Prostate gland (tissue), 2 donors: ENCODE measurements at places on chromosomes 4 and X. TPM values are rescaled to one million over a fixed set of nuclear protein-coding genes. Genes with fewer than 3 reads are reported as not detected.

The ATG4A gene
- 7.0 TPM for total RNA-seq

The SSX4 gene
- total RNA-seq, result not detected

The SLC25A31 gene
- total RNA-seq, result not detected

The MAGEA11 gene
- 5.6 TPM for total RNA-seq

The MAGEA2 gene
- total RNA-seq, result not detected

The FHIP1A gene
- total RNA-seq, result 20.2 TPM

The RPA4 gene
- 0.82 TPM for total RNA-seq

The TCEAL9 gene
- 88.2 TPM for total RNA-seq

The SSX2 gene
- 12.4 TPM for total RNA-seq

The REELD1 gene
- 1.1 TPM for total RNA-seq

DNA sequence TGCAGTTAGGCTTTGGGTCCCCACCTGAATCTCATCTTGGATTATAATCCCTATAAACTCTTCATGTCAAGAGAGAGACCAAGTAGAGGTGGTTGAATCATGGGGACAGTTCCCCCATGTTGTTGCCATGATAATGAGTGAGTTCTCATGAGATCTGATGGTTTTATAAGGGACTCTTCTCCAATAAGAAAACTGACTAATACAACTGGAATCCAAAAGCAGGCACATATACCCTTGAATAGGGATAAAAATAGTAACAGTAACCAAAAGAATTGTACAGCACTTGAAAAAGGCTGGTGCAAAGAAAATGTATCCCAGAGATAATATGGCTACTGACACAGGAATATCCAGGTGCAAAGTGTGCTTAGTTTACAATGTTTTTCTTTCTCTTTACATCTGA, 351.5 kb upstream of the MAD2L1 start:
- no peaks in the 10 kb centered on the region for H3K36me3 ChIP-seq
- DNase-seq, result no peak
- H3K27me3 ChIP-seq, result no peaks in the 10 kb centered on the region

GRCh38 chr4:137861682-137862081, 329.4 kb upstream of the PCDH18 start:
- no peaks in the 10 kb centered on the region for H3K4me1 ChIP-seq
- no peaks in the 10 kb centered on the region for H3K27me3 ChIP-seq

DNA sequence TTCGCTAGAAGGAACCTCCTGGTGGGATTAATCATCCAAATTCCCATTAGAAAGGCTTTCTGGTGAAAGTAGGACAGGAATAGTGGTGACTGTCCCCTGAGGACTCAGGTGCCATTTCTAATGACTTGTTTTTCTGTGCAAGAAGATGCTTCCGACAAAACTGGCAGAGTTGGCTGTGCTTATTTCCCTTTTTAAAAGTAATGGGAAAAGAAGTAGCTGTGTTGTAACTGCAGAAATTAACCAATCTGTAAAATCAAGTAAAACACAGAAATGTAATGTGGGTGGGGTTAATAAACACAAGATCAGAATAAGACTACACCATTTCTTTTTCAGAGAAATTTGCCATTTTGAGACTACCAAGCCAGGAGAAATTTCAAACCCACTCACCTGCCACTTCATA, 55.0 kb upstream of the FAM9B start:
- no peak for DNase-seq
- no peaks in the 10 kb centered on the region for H3K36me3 ChIP-seq
- H3K4me3 ChIP-seq, result no peak overlapping the region
- H3K27ac ChIP-seq, result no peak overlapping the region
- no peaks in the 10 kb centered on the region for H3K27me3 ChIP-seq
- H3K4me1 ChIP-seq, result no peaks in the 10 kb centered on the region

DNA sequence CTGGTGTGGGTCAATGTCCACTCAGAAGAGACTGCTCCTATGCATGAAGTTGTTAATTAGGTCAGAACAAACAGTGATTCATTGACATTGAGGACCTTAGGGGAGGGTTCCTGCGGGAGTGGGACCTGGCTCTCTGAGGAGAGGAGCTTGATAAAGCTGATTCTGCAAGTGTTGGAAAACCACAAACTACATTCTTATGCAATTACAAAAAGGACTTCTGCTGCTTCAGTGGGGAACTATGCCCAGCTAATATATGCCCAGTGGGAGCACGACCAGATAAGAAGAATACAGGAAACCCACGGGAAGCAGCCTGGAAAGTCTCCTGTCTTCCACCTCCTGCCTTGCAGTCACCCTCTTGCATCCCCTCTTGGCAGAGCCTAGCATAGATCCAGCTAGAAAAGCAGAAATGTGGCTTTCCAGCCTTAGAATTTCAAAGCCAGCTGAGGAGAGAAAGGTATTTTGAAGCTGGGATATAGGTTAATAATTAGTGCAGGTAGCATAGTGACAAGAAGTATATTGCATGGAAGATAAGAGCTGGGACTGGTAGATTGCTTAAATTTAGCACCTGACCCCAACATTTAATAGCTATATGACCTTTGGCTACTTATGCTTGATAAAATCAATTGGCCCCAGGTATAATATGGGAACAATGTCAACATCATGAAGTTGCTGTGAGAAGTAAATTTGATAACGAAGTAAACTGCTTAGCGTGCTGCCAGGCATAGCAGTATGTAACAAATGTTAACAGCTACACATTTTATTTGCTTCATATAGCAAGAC, 34.9 kb upstream of the UGT8 start:
- H3K27ac ChIP-seq, result no peak overlapping the region
- H3K4me1 ChIP-seq, result no peaks in the 10 kb centered on the region
- no peak for DNase-seq
- H3K27me3 ChIP-seq, result no peaks in the 10 kb centered on the region
- no peak overlapping the region for H3K4me3 ChIP-seq
- H3K36me3 ChIP-seq, result no peaks in the 10 kb centered on the region

DNA sequence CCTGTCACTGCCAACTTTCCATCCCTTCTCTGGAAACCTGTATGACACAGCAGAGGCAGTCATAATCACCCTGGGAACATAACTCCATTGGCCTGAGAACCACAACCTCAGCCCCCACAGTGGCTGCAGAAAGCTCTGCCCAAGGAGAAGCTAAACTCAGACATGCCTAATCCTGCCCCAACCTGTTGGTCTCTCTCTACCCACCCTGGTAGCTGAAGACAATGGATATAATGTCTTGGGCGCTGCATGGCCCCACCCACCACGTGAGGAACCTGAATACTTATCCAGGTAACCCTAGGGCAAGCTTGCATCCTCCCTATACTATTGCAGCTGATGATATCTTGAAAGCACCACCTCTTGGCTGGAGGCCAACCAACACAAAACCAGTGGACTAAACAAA, 225.2 kb downstream of the TEX13C start:
- H3K27ac ChIP-seq, result no peak overlapping the region
- DNase-seq, result no peak
- no peaks in the 10 kb centered on the region for H3K27me3 ChIP-seq
- no peaks in the 10 kb centered on the region for H3K36me3 ChIP-seq
- no peak overlapping the region for H3K4me3 ChIP-seq
- no peaks in the 10 kb centered on the region for H3K4me1 ChIP-seq
